CD4-positive, alpha-beta memory T cell (primary cell): ENCODE measurements at places on chromosomes 12 and 14.

GRCh38 chr12:561908-562593, 101.2 kb downstream of the NINJ2 start:
- DNase-seq = no peak

GRCh38 chr14:24347134-24347533, 7.3 kb upstream of the RIPK3 start:
- DNase-seq = no peak

DNA sequence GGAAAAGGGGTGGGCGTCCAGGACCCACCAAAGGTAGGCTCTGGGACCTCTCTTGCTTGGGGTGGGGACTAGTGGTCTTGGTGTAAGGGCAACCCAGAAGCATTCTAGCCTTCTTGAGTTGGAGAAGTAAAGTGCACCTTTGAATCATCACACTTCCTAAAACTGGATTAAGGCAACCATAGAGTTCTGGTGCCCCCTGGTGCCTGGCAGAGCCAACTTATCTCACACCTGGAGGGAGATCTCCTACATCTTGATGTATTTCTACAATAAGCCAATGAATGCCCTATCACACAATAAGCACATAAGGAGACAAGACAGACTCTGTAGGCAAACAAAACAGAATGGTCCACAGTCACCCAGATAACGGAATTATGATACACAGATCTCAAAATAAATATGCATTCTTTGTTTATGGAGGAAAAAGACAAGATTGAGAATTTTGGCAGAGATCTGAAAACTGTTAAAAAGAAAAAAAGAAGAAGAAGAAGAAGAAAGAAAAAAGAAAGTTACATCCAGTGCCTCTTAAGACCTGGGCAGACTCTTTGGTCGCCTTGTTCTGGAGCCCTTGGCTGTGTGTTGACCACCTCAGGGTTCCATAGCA, 95.9 kb upstream of the PPP2R5C start:
- DNase-seq = peak; percentile 5

- DNase-seq = peak; percentile 50
Measured at GRCh38 chr14:70714055-70714550, 72.4 kb downstream of the TTC9 start.

DNA sequence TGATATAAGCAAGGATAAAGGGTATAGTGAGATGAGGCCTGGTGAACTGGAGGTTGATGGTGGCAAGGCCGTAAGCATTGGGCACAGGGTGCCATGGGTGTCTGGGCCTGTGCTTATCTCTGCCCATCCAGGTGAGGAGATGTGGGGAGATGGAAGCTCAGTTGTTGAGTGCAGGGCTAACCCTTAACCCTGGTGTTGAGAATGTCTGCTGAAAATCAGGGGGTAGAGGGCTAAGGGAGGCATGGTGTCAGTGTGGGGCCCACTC, 86.1 kb downstream of the SYNE2 start:
- no peak for DNase-seq

DNA sequence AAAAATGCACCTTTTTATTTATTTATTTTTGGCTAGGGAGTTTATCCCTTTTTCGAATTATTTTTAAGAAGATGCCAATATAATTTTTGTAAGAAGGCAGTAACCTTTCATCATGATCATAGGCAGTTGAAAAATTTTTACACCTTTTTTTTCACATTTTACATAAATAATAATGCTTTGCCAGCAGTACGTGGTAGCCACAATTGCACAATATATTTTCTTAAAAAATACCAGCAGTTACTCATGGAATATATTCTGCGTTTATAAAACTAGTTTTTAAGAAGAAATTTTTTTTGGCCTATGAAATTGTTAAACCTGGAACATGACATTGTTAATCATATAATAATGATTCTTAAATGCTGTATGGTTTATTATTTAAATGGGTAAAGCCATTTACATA, 14.9 kb upstream of the SNAPC1 start:
- DNase-seq = no peak

DNA sequence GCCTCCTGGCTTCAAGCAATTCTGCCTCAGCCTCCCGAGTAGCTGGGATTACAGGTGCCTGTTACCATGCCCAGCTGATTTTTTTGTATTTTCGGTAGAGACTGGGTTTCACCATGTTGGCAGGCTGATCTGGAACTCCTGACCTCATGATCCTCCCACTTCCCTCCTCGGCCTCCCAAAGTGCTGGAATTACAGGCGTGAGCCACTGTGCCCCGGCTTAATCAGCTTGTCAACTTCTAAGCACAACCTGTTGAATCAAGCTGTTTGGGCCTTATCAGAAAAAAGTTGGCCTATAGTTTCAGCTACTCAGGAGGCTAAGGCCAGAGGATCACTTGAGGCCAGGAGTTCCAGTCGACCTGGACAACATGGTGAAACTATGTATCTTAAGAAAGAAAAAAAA, 7.9 kb downstream of the MARK3 start:
- no peak for DNase-seq

DNA sequence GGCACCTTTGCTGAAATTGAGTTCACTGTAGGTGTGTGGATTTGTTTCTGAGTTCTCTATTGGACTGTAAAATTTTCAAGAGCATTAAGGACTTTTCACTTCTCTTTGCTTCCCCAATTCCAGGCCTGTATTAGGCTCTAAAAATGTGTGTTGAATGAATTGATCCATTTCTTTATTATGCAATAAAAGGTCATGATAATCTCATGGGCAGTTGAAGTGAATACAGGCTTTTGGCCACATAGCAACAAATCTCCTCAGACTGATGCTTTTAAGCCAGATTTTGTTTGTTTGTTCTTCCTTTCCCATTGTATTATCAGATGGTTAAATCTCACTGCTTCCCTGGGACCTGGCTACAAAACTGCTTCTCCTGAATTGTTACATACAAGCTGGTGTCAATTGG, 258.0 kb upstream of the FAR2 start:
- no peak for DNase-seq

GRCh38 chr12:32874078-32874477, 22.5 kb downstream of the PKP2 start:
- no peak for DNase-seq

GRCh38 chr12:69834147-69834546, 9.1 kb downstream of the MYRFL start:
- no peak for DNase-seq

GRCh38 chr14:91356181-91356763, 61.3 kb downstream of the CCDC88C start:
- DNase-seq = no peak

DNA sequence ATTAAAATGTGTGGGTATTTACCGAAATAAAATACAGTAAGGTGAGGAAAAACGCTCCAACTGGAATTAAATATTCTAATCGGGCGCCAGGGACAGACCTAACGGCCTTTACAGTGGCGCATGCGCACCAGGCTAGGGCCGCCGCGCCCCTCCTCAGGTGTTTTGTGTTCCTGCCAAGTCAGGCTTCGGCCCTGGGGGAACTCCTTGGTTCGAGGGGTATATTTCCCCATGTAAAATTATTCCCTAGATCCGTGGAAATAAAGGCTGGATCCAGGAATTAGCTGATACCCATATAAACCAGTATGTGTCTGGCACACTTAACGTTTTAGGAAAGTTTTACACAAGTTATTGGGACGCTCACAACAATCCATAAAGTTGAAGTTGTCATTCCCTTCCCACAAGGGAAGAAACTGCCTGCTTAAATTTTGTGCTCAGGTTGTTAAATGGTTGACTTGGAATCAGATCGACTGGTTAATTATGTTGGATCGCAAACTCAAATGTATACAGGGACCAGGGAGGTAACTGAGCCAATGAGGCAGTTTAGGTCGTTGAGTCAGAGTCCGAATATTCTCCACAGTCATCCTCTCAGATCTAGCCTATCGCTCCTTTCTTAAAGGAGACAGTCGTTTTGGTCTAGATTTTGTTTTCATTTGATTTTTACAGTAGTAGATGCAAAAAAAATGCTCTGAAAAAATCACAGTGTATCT, 621 bp upstream of the ANAPC7 start:
- peak; percentile 81 for DNase-seq

DNA sequence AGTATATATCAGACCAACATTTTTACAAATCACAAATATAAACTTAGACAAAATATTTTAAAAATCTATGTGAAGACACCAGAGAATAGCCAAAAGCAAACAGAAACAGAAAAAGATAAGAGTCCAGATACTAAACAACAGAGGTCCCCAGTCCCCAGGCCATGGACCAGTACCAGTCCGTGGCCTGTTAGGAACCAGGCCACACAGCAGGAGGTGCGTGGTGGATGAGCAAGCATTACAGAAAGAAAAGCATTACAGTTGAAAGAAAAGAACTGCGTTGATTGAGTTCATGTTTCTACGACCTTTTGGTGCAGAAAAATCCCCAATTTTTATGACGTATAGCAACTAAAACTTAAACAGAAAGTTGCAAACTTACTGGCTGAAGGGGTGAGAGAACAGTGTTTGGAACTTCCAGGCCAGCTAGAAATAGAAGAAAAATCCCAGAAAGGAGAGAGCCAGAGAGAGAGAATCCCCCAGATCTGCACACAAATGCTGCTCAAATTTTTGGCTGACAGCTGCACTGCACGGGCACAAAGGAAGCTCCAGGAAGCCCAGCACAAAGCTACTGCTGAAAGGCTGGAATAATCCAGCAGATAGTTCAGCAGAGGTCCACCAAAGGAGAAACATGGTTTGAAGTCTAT, 159.6 kb upstream of the C14orf180 start:
- DNase-seq = no peak

- no peak for DNase-seq
Measured at GRCh38 chr14:99850709-99851108, 57.5 kb downstream of the EML1 start.

DNA sequence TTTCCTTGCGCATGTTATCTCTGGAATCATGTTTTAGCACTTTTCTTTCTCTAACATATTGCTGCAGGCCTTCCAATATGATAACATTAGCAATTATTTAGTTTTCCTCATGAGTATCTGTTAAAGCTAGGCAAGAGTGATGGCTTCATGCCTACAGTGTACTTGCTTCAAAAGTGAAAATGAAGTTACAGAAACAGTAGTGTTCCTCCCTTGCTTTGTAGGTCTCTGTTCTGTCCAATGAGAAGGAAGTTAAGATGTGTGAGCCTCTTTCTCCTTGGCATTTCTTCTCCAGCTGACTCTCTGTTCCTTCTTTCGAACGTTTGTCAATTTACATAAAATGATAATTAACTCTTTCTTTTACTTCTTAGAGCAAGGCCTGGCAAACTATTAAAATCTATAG, 22.2 kb downstream of the LRRIQ1 start:
- no peak for DNase-seq

DNA sequence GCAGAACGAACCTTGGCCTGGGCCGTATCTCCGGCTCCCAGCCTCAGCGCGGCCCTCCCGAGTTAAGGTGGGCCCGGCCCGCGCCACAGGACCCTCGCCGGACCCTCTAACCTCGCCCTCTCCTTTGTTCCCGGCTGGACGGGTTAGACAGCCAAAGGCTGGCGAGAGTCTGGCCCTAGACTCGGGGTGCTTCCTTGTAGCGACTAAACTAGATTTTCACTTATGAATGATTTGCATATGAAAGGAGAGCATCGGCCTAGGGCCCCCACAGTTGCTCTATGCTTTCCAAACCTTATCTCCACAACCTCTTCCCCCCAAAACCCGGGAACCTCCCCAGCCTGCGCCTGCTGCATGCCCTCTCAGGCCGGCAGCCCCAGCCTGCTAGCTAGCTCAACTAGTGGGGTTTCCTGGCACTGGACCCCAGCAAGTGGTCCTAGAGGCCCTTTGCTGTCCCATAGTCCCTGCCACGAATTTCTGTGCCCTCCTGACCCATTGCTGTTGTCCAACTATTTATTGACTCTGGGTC, 2.0 kb downstream of the HOXC5 start:
- DNase-seq = no peak

DNA sequence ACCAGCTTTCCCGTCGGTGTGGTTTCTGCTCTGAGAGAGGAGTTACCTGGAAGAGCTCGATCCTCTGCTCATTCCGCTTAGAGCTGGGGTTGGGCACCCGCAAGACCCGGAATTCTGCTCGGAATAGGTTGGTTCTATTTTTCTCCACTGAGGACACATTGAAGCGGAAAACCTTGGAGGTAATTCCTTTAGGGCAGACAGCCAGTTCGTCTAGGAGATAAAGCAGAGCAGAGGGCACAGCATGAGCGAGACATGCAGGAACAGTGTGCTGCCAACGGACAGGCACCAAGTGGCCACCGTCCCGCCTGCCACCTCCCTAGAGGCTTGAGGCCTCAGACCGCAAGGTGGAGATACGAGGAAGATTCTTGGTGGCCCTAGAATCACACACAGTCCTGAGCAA, 10.3 kb downstream of the TGFB3 start:
- no peak for DNase-seq

- no peak for DNase-seq
Measured at GRCh38 chr12:58819985-58820384, 100.3 kb downstream of the LRIG3 start.

GRCh38 chr12:129298921-129299320, 445.6 kb downstream of the GLT1D1 start:
- DNase-seq = no peak

GRCh38 chr14:31241450-31242114, 34.0 kb upstream of the HECTD1 start:
- no peak for DNase-seq

GRCh38 chr14:62206456-62206855, 444.2 kb downstream of the SNAPC1 start:
- DNase-seq = no peak

DNA sequence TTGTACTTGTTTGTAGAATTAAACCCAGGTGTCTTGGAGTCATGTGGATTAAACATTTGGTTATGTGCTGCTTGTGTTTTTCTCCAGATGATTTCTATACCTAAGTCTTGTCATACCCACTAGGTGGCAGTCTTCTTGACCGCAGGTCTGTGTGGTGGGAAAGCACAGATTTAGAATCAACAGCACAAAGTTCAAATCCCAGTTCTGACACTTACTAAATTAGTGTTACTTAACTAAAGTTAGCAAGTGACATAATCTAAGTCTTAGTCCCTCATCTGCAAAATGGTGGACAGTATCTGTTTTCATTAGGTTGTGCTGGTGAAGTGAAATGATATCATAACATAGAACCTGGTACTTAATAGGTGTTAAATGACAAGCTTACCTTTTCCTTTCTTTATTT, 151.0 kb upstream of the ARHGAP5 start:
- peak; percentile 50 for DNase-seq

- DNase-seq = no peak
Measured at GRCh38 chr12:79674629-79675028, 16.1 kb downstream of the PAWR start.

DNA sequence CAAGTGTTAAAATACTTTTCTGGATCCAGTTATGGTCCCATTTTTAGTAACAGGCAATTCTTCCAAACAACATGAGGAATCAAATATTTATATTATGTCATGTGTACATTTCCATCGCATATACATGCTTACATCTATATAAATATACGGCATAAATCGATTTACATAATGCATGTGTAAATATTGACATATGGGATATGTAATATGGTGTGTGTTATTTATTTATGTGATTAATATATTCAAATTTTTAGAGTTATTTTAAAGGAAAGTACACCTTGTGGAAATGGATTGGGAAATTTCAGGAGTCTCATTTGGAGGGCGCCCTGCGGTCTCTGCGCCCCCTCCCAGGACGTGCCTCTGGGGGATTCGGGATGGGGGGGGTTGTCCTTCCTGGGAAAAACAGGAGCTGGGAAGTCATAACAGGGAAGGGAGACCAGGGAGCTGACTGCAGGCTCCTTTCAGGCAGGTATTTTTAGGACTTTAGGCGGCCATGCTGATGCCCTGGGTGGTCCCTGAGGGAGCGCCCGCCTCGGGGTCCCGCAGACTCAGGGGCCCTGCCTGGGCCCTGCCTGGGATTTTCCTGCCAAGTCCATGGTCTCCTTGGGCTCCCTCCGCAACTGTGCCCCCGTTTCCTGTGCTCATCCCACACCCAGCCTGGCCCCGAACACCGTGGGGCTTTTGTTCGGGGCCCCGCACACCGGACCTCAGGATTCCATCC, 82.7 kb upstream of the SFSWAP start:
- no peak for DNase-seq

GRCh38 chr14:66509874-66510273, 1.9 kb downstream of the GPHN start:
- no peak for DNase-seq
